ENCODE measurements at places on chromosomes 6 and 20.

GRCh38 chr6:107083047-107083768 is 32.1 kb downstream of the BEND3 start:
- no peak for DNase-seq

DNA sequence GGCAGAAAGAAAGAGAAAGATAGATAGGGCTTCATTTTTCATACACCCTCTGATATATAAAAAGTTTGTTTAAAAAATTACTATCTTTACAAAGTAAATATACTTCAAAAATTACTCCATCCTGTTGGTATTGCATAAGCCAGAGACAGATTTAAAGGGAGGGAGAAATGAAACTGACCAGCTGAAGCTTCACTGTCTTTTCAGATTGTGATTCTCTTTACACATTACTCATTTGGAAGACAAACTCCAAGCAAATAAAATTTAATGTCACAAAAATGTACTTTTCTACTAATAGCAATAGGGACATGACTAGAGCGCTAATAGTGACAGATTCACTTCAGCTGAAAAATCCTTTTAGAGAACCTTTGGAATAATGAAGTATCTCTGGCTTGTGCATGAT is 38.6 kb upstream of the MARCKS start:
- DNase-seq, result no peak

- no peak for DNase-seq
Observed at GRCh38 chr6:122246906-122247658, 152.4 kb upstream of the HSF2 start.

GRCh38 chr6:110534731-110535492 is 58.5 kb upstream of the SLC22A16 start:
- DNase-seq, result no peak

- peak; percentile 50 for DNase-seq
Observed at GRCh38 chr6:30463651-30464618, 25.4 kb upstream of the HLA-E start.

DNA sequence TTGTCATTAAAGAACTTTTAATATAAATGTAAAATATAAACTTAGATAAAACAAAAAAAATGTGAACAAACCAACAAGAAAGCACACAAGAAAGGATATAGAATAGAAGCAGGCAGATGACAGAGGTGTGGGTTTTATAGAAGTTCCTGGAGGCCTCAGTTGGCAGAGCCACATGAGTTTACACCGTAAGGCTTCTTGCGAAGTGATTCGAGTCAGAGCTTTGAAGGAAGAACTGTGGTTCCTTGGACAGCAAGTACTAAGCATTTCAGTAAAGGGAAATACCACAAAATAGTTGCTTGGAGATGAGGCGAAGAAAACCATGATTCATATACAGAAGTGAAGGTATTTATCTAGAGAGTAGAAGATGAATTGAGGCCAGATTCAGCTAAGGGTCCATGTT is 207.9 kb upstream of the EYA4 start:
- no peak for DNase-seq

GRCh38 chr20:25623225-25623735 is 534 bp downstream of the NANP start:
- DNase-seq, result peak; percentile 23

All from stimulated activated CD4-positive, alpha-beta T cell treated with anti-CD3 and anti-CD28 coated beads, Interleukin-12 subunit alpha, Interleukin-12 subunit beta, amount 100 ng/mL, for 48 hours (primary cell).